ENCODE measurements at places on chromosomes 5 and 9. TPM values are rescaled to one million over a fixed set of nuclear protein-coding genes. Genes with fewer than 3 reads are reported as not detected.

DNA sequence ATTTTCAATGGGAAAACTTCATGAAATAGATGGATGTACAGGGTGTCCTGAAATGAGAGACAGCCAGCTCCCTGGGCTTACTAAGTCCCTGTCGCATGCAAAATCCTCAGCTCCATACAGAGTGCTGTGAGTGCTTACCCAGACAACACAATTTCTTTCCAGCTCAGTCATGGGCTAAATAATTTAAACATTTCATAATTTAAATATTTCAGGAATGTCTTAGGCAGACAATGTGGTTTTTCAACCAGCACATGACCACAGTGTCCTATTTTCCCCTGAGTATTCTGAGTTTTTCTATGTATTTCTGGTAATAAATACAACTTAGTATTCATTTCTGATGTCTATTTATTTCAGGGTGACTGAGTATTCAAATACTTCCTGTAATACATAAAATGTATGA is 188.5 kb upstream of the SNX2 start:
- no peak for DNase-seq

GRCh38 chr5:180586870-180587269 is 4.4 kb downstream of the SCGB3A1 start:
- DNase-seq = no peak

- DNase-seq = no peak
Measured at GRCh38 chr9:37801287-37801850, 772 bp downstream of the DCAF10 start.

DNA sequence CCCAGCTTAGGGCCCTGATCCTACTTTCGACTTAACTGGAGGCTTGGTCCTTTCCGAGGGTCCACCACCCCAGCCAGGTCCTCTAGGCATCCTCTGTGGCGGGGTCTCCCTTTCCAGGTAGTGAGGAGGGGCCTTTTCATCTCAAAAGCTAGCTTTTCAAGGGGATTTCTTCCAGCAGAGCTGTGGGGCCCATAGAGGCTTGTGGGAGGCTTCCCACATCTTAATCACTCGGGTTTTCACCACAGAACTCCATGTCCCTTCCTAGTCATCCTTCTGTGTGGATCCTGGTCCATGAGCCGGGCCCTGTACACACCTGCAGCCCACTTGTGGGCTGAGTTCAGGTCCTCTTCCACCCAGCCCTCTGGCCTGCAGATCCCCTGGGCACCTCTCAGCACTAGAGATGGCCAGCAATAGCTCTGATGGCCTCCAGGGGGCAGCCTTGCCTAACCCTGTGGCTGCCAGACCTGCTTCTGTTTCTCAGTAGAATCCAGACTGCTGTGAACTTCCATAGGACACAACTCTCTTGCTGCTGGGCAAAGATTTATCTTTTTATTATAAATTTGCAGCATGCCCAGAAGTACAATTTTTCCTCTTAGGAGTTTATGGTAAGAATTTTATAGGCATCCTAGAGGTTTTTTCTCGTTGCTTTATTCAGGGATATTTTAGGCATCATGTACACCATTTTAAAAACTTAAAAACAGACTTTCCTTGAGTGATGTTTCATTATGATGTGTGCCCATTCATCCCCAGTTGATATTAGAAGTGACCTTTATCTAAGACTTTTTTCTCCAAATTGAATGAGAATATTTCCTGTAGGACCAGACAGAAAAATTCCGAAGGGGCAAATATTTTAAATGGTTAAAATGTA is 208.9 kb downstream of the TRIO start:
- DNase-seq = peak; percentile 66

DNA sequence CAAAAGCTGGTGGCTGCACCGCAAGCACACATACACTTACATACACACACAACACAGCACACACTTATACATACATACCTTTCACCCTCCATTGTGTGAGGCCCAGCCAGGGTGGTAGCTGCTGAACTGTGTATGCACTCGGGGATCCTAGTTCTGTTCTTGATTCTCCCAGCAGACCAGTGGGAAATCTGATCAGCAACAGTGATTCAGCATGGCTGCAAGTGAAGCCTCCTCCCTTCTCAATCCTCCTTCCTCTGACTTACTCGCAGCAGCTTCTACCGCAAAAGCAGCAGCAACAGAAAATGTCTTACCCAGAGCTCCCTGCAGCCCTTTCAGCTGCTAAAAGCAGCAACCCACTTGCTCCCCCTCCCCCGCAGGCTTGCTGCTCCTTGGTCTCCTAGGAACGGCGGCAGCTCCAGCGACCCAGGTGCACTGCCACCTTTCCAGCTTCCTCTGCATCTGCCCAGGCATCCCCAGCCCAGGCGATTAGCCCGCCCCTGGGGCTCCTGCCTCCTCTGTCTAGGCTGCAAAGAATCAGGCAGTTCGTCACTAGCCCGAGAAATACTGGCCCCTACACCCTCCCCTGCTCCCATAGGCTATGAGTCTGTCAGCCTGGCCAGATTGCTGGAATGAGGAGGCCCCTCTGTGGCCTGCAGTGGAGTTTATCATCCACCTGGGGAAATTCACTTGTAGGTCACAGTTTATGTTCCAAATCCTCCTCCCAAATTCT is at the start of gene KLHL3:
KLHL3 (minus strand) TSS at position 535 of the 730 bp plus-strand sequence; CDS start at position 92, 443 bp downstream.
- DNase-seq = peak; percentile 48

DNA sequence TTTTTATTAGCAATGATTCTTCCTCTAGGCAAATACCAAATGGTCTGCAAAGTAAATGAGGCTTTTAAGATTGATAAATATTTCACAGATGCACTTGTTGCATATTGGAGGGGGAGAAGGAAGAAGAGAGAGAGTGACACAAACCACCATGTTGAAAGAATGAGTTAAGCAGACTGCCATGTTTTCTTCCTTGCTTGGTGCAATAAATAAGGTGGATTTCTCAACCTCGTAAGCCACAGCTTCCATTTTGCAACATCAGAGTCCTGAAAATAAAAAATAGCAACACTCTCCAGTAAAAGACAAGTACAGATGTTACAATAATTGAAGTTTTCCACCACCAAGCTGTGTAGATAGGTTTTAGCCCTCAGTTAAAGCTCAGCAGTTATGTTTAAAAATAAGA is 202.9 kb downstream of the SGCD start:
- no peak for DNase-seq

DNA sequence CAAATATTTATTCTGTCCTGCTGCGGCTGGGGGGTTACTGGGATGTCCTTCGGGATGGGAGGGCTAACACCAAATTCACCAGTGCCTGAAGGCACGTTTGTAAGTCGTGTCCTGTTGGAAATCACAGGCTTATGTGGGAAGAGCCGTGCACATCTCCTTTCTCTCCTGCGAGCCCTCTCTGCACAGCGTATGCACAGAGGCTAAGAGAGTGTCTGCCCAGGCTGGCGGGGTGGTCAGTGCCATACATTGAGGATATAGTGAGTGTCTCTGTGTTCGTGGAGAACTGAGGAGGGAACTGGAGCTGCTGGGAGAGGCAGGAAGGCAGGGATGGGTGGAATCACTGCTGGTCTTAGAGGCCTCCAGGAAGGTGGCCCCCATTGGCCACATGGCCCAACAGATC is 110.1 kb downstream of the WNK2 start:
- no peak for DNase-seq

GRCh38 chr9:109922617-109923470 is 142.8 kb downstream of the PALM2AKAP2 start:
- peak; percentile 81 for DNase-seq

GRCh38 chr5:176797456-176798050 is 12.8 kb upstream of the UNC5A start:
- DNase-seq = no peak

GRCh38 chr5:139061856-139062255 is 136.3 kb downstream of the SIL1 start:
- DNase-seq = no peak

DNA sequence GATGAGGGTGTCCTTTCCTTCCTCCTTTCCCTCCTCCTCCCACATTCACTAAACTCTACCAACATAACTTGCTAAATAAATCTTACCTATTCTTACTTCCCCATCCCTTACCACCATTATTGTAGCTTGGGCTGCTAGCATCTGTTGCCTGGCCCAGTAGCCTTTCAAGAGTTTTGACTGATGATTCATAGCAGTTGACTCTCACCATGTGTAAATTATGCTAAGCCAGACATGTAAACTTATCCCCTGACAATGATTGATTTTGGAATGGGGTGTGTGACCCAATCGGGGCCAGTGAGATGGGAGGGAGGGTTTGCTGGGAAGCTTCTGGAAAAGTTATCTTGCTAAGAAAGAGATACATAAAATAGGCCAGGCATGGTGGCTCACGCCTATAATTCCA is 161.8 kb upstream of the SPRY4 start:
- DNase-seq = no peak

- DNase-seq = peak; percentile 84
Measured at GRCh38 chr9:130053504-130054324, at the start of gene GPR107. TSS of gene GPR107 (plus strand) at chr9:130053906. CDS start at chr9:130053933, 27 bp downstream.

Gene DDX4
- polyA plus RNA-seq = 0.23 TPM

Gene PLPP6
- 4.6 TPM for polyA plus RNA-seq

Gene PCDHB4
- 3.1 TPM for polyA plus RNA-seq

Gene SYNPO
- polyA plus RNA-seq = 32.8 TPM

Gene EDIL3
- polyA plus RNA-seq = 13.2 TPM
